ENCODE measurements at places on chromosomes 4 and X. TPM values are rescaled to one million over a fixed set of nuclear protein-coding genes. Genes with fewer than 3 reads are reported as not detected.

Gene GRIA2
- total RNA-seq = not detected

Gene SPRY1
- total RNA-seq = 6.4 TPM

Gene MAGED4B
- not detected for total RNA-seq

Gene GNPDA2
- 10.3 TPM for total RNA-seq

Gene RS1
- total RNA-seq = not detected

Gene MAGEA9B
- not detected for total RNA-seq

Gene AVPR2
- total RNA-seq = not detected

Gene OTC
- not detected for total RNA-seq

Gene MGARP
- not detected for total RNA-seq

Gene MAGEB1
- total RNA-seq = not detected

Gene CFAP47
- total RNA-seq = not detected

Gene GABRE
- total RNA-seq = not detected

Gene HGFAC
- not detected for total RNA-seq

Gene BANK1
- total RNA-seq = 0.60 TPM

Gene GTPBP6
- 66.0 TPM for total RNA-seq

Gene TCEAL7
- not detected for total RNA-seq

Gene CSAG3
- not detected for total RNA-seq

Gene GC
- not detected for total RNA-seq

Gene GRSF1
- total RNA-seq = 70.1 TPM

Gene PNMA6F
- total RNA-seq = not detected

Gene OTUD6A
- total RNA-seq = not detected

Gene MAP9
- 2.3 TPM for total RNA-seq

Gene NPY5R
- not detected for total RNA-seq

Gene DYNLT3
- 15.5 TPM for total RNA-seq

Gene RHOXF1
- 0.53 TPM for total RNA-seq

Gene CPLX1
- total RNA-seq = 2.5 TPM

Gene CXXC4
- not detected for total RNA-seq

Gene CDX4
- not detected for total RNA-seq

Gene MCUB
- 146 TPM for total RNA-seq

Gene PIM2
- 304 TPM for total RNA-seq

Gene RAB39B
- 7.6 TPM for total RNA-seq

Gene PHOX2B
- total RNA-seq = not detected

Gene IGSF1
- total RNA-seq = not detected

Gene EDA
- 15.5 TPM for total RNA-seq

Gene F8A2
- not detected for total RNA-seq

Gene PPP1R2C
- not detected for total RNA-seq

Gene ALPK1
- 17.1 TPM for total RNA-seq

Gene WNK3
- total RNA-seq = 0.14 TPM

Gene RBM47
- total RNA-seq = 5.0 TPM

Gene PWWP3B
- not detected for total RNA-seq

Gene PNMA6A
- 0.68 TPM for total RNA-seq

Gene CLDN34
- not detected for total RNA-seq

Gene NFXL1
- total RNA-seq = 9.7 TPM

Gene NMU
- total RNA-seq = not detected

Gene KIAA0232
- total RNA-seq = 17.4 TPM

Gene HTATSF1
- total RNA-seq = 51.9 TPM

Gene OPN1MW
- not detected for total RNA-seq

Gene MAGEA4
- total RNA-seq = not detected

Gene SLC25A4
- total RNA-seq = 3.3 TPM

Gene EVC2
- total RNA-seq = 0.22 TPM

Gene IL13RA2
- total RNA-seq = not detected

Gene SOD3
- total RNA-seq = not detected

Gene VSIG4
- not detected for total RNA-seq

Gene ADH1C
- total RNA-seq = not detected

Gene PAGE2
- not detected for total RNA-seq

Gene NPY1R
- total RNA-seq = not detected

Gene GRID2
- total RNA-seq = not detected

Gene SPATA4
- not detected for total RNA-seq

Measured in activated naive CD4-positive, alpha-beta T cell treated with anti-CD3 and anti-CD28 coated beads, Interleukin-2, amount 10 ng/mL, durations not matched to agents 5 hours and 36 hours (primary cell).